T47D (cell line): ENCODE measurements at places on chromosomes 6 and 20.

DNA sequence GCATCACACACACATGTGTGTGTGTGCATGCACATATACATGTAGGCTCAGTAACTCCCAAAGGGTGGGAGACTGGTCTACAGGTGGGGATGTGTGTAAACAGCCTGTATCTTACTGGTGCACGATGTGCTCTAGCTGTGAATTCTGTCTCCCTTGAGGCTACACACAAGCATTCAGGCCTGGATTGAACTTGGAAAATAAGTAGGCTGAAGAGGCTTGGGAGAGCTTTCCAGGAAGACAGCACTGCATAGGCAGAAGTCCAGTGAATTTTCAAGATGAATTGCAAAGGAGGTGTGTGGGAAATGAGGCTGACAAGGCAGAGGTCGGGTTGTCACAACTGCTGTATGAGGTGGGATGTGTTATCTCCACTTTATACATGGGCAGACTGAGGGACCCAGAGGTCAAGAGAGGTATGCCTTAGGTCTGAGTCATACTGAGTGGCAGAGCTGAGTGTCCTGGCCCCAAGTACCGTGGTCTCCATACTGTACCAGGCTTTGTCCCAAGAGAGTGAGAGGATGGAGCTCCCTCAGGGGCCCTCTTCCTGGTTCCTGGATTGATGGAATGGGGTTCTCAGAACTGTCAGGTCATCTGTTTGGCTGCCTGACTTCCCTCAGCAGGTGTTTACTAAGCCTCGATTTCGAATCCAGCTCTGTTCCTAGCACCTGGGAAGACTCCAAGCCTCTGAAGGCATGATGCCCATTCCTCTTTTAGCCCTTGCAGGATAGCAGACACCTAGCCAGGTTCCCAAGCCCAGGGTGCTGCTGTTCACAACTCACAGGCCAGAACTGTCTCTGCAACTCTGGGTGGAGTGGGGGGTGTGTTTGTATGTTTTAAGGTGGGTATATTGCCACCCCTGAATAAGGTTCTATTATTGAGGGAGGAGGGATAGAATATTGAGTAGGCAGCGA lies 14.4 kb downstream of the SNPH start:
- DNase-seq, result no peak

DNA sequence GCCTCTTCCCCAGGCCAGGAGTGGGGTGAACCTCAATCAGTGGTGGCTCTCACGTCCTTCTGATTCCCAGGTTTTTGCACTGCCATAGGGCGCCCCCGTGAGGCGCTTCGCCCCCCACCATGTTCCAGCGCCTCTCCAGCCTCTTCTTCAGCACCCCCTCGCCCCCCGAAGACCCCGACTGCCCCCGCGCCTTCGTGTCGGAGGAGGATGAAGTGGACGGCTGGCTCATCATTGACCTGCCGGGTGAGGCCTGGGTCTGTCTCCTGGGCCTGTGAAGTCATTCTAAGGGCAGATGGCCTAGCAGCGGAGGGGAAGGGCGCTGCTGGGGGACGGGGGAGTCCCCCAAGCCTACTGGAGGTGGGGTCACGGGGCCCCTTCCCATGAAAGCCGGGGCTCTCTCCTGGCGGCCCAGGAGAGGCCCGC lies 4.5 kb downstream of the TP53INP2 start:
- peak; percentile 55 for DNase-seq

DNA sequence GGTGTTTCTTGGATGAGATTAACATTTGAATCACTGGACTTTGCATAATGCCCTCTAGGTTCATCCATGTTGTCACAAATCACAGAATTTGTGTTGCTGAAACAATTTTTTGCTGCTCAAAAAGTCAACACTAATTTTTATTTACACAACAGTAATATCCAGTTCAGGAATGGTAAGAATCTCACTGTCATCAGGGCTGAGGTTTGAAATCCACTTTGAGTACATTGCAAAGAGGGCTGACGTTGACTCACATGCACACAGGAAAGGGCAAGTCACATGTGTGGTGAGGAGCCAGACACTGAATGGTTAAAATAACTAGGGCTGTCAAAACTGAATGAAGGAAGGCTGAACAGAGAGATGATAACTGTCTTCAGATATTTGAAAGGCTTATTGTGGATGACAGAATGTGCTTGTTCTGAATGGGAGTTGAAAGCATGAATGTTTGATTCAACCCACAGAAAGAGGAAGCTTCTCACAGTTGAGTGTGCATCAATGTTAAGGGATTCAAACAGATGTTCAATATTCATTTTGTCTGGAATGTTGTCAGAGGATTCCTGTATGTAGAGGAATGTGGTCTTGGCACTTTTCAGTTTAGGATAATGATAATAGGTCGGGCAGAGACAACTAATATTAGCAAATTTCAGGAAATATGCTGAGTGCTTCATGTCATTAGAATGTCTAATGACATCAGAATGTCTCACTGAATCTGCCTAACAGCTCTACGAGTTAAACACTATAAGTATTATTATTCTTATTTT lies 3.6 kb upstream of the ADGRG6 start:
- DNase-seq, result no peak

DNA sequence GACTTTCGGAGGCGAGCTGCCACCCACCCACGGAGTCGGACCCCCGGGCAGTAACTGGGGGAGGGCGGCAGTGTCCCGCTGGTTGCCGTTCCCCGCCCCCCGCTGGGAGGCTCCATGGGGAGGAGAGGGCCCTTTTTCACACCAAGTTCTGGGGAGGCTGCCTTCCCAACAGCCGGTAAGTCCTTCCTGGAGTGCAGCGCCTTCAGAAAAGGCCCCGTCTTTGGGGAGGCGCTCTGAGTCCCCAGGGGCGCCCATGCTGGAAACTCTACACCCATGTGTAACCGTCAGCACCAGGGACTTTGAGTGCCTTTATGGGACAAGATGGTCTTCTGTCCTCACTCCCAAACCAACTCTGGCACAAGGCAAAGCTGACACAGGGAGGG lies 430 bp upstream of the SOX18 start:
- no peak for DNase-seq
